ENCODE measurements at places on chromosomes 5 and 9. TPM values are rescaled to one million over a fixed set of nuclear protein-coding genes. Genes with fewer than 3 reads are reported as not detected.

The GFI1B gene
- 0.25 TPM for total RNA-seq

The ADRB2 gene
- total RNA-seq, result 5.4 TPM

- no peak for DNase-seq
These were observed 44.7 kb upstream of the TMEM215 start for GRCh38 chr9:32738501-32739172.

DNA sequence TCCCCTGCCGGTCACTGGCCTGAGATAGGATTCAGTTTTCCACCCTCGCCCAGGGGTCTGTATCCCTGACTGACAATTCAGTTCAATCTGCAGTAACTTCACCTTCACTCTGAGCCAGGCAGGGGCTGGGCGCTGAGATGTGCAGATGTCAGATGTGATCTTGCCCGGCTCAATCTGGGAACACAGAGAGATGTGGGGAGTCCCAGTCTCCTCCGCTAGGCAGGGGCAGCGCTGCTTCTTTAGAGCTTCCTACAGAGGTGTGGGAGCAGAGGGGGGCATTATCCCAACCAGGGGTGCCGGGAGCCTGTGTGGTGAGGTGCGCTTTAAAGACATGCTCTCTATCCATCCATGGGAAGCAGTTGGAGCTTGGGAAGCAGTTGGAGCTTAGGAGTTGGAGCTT, 14.6 kb downstream of the TMOD1 start:
- no peak for DNase-seq

DNA sequence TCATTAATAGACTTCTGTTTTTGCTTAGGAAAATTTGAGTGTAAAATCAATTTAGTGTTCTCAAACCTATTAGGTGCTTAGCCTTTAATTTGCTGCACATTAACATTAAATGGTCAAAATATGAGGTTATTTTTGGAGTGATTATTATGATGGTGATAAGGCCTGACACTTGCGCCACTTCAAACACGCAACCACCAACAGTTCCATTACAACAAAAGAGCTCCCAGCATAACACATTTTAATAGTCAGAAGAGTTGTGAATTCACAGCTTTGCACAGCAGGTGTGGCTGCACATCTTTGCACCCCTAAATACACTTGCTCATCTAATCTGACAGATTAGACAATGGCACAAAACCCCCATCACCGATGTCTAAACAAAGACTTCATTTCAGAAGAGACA, 940.7 kb downstream of the NR2F1-AS1 start:
- no peak for DNase-seq

- DNase-seq, result no peak
These were observed 184.5 kb upstream of the TLE4 start for GRCh38 chr9:79387101-79387835.

GRCh38 chr9:91978740-91979414, 28.8 kb upstream of the ROR2 start:
- no peak for DNase-seq

DNA sequence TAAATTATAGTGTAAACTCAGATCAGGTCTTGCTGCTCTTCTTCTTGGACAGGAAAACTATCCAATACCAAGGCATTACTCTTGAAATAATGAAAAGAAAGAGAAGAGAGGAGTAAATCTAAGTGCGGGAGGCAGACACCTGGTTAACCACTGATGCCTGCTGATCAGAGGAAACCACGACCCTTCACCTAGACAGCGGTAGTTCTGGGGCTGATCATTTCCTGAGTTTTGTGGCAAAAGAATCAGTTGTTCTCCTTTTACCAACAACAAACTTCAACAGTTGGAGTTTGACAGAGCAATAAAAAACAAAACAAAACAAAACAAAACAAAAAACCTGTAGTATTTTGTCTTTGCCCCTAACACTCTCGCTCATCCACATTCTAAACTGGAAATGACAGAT, 3.0 kb downstream of the RLN1 start:
- no peak for DNase-seq

DNA sequence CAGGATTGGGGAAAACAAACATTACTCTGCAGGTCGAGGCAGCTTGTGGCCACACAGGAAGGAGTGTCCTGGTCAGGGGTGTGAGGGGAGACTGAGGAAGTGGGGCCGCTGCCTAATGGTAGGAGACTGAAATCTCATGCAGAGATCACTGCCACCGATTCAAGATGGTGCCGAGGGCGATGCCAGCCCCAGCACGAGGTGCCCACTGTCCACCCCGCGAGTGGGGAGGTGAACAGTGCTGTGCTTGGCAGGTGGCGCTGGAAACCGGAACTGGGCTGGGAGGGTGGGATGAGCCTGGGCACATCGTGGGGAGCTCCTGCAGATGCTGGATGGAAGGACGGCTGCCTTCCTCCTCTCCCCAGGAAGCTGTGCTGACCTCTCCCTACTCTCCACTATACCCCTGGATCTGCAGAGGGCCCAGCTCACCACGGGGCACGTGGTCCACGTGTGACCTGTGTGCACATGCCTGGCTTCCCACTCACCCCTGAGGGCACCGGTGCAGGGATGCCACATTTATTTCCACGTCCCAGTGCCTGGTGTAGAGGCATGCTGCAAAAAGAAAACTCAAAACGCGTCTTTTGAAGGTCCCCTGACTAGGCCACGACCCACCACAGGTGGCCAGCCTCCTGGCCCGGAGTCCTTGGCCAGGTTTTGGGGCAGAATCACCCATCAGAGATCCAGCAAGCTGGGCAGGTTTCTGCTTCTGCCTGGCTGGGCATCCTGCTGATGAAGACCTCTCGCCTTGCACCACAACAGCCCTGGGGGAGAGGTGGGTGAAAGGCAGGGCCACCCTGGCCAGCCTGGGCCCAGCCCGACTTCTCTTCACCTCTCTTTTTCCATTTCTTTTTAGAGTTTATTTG, 71.7 kb upstream of the FCN1 start:
- DNase-seq, result no peak

DNA sequence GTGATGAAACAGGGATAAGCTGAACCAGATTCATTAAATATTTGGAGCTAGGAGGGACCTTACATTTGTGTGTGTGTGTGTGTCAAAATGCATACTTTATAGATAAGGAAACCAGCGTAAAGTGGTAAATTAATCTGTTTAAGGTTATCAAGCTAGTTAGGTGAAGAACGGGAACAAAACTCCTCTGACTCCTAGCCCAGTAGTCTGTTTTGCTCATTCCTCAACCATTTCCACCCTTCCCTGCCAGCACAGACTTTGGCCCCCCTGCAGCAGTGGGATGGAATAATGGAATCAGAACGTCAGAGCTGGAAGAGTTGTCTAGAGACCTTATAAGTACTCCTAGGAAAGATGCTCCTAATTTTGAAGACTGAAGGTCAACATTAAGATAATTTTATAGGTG, 6.5 kb downstream of the AGXT2 start:
- no peak for DNase-seq

DNA sequence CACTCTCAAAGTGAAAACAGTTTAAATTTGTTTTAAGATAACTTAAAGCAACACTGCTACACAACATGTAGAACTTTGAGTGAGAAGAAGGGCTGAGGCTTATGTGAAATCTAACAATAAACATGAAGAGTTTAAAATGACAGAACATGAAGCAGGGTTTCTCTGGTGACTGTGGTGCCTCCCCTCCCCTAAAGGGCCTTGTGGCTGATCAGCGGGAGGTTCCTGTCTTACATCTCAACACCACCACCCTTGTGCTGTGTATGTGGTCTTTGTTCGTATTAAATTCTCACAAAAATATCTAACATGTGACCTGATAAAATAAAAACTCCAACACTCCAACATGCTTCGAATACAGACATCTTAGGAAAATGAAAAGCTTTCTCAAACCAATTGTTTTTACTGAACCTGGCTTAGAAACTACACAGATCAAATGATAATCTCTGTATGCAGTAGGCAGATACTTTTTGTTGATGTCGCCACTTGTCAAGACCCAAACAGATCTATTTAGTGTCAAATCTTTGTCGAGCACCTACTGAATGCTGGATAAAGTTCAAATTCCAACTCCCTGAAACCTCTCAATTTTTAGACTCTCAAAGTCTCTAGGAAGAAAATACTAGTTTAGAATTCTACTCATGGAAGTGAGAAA, 9.9 kb upstream of the IQGAP2 start:
- DNase-seq, result no peak
